Activated T-helper 1 cell treated with anti-CD3 and anti-CD28 coated beads, Interleukin-2, amount 50 U/mL, for 16 hours (primary cell): ENCODE measurements at places on chromosomes 2 and 18.

GRCh38 chr2:16683576-16683975 lies 17.9 kb upstream of the CYRIA start:
- DNase-seq: no peak

GRCh38 chr18:12694032-12694431 lies 8.5 kb downstream of the CEP76 start:
- DNase-seq: no peak

DNA sequence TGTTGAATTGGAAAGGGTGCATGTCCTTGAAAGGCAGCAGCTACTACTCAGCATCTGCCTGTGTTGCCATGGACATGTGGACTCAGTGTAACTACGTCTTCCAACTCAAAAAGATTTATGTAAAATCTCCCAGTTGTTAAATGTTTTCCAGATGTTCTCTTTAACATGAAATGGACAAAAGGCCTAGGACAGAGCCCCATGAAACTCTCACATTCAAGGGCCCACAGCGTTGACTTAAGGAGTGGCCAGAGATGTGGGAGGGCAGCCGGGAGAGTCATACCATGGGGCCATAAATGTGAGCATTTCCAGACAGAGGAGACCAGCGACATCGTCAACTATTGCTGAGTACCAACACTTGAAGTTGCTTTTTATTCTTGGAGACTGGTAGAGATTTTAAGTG lies 9.9 kb downstream of the SLC3A1 start:
- DNase-seq: no peak

GRCh38 chr2:118723394-118723793 lies 124.1 kb downstream of the EN1 start:
- DNase-seq: no peak

DNA sequence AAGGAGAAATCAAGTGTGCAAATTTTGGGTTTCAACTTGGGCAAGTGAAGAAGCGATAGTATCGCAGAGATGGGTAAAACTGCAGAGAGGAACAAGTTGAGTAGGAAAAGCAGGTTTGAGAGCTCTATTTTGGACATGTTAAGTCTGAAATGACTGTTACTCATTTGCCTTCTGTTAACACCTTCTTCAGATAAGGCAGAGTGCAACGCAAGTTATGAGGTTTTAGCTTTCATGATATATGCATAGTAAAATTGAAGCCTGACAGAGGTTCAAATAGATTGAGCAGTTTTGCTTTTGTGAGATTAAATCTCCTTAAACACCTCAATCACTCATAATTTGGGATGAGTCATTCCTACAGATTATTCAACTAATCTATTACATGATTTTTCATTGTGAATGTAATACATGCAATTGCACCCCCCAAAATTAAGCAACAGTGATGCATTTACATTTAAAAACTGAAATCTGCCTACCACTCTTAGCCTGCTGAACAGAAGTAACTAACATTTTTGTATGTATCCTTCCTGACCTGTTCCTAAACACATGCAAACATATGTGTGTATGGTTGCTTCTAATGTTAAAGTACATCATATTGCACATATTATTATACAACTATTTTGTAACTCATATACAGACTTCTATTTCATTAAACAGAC lies 575.4 kb downstream of the ARHGAP15 start:
- DNase-seq: no peak

- DNase-seq: no peak
These were observed 224.8 kb downstream of the SOCS6 start for GRCh38 chr18:70513502-70514171.

DNA sequence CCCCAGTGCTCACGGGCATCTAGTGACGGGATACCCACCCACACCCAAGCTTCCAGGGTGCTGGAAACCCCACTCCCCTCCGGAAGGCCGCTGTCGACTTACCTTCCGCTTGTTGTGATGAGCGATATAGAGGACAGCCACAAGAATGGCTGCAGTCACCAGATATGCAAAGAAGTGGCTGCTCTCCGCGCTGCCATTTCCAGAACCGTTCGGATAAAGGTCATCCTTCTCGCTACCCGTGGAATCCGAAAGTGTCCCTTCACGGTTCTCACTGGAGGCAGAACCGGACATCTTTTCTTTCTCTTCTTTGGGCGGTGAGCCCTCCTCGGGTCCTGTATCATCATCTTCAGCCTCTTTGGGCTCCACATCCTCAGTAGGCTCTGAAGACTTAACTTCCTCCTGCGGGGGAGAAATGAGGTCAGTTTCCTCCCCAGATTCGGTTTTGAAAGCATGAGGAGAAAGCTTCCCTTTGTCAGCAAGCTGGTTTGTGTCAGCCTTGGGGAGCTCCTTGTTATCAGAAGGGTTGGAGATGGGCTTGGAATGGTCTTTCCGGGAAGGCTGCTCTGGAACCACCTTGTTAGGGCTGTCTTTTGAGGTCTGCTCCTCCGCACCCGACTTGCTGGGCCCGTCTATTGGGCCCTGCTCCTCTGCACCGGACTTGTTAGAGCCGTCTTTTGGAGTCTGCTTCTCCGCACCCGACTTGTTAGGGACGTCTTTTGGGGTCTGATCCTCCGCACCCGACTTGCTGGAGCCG lies 1.2 kb downstream of the TGOLN2 start:
- DNase-seq: peak; percentile 19

- DNase-seq: no peak
These were observed 109.0 kb downstream of the ICA1L start for GRCh38 chr2:202762556-202762955.

GRCh38 chr18:13266218-13267100 lies 47.9 kb downstream of the LDLRAD4 start:
- DNase-seq: no peak

- no peak for DNase-seq
These were observed 122.5 kb downstream of the ASXL3 start for GRCh38 chr18:33700513-33700976.

GRCh38 chr2:227608561-227609338 lies 5.9 kb downstream of the SCYGR3 start:
- DNase-seq: no peak

- DNase-seq: no peak
These were observed 54.1 kb downstream of the XIRP2 start for GRCh38 chr2:166942377-166942776.

DNA sequence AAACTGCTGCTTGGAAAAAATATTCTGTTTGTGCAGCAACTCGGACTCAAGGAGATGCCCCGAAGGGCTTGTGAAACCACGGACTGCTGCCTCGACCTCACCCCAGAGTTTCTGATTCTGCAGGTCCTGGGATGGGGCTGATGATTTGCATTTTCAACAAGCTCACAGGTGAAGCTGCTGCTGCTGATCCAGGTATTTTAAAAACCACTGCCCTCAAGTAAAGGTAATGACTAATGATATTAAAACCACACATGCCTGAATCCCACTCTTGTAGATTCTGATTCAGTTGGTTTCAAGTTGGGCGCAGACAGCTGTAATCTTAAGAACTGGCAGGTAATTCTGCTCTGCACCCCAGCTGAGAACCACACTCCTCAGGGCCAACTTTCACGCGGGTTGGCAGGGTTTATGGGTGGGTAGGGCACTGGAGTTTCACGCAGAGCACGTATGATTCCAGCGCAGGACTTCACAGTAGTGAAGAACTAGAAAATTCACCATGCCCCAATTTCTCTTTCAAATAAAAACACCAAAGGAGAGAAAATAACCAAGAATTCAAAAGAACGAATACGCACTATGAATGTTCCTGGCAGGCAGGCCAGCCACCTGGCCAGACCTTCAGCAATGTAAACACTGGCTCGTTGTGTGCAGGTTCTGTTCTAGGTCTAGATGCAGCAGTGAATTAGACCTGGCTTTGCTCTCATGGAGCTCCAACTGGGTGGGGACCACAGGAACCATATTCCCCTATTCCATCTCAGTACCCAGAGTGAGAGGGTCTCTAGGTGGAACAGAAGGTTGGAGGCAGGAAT lies 74.6 kb upstream of the ZFP36L2 start:
- DNase-seq: no peak

GRCh38 chr18:48135436-48135966 lies 205.0 kb upstream of the SMAD2 start:
- no peak for DNase-seq

DNA sequence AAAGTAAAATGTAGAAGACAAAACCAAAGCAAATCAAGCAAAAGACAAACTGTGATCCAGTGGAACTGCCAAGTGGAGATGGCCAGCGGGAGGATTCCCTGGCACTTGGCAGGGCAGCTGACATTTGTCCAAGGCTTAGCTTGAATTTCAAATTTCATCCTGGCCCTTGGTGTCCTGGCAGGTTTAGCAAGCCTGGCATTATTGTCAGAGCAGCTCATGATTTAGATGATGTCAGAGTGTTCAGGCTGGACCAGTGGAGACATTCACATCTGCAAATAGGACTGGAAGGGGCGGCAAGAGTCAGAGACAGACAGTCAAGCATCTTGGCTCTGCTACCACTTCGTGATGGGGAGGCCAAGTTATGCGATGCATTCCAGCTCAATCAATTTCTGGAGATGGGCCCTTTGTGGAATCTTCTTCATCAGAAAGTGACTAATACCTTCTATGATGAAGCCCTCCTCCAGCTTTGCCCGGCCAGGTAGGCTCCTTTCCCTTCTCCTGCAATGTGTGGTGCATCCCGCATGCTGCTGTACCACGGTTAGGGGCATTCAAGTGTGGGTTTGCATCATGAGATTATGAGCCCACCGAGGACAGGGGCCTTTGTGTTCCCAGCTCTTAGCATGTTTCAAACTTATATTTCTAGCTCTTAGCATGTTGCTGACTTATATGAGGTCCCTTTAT lies 199.7 kb downstream of the ANKRD30B start:
- DNase-seq: no peak

DNA sequence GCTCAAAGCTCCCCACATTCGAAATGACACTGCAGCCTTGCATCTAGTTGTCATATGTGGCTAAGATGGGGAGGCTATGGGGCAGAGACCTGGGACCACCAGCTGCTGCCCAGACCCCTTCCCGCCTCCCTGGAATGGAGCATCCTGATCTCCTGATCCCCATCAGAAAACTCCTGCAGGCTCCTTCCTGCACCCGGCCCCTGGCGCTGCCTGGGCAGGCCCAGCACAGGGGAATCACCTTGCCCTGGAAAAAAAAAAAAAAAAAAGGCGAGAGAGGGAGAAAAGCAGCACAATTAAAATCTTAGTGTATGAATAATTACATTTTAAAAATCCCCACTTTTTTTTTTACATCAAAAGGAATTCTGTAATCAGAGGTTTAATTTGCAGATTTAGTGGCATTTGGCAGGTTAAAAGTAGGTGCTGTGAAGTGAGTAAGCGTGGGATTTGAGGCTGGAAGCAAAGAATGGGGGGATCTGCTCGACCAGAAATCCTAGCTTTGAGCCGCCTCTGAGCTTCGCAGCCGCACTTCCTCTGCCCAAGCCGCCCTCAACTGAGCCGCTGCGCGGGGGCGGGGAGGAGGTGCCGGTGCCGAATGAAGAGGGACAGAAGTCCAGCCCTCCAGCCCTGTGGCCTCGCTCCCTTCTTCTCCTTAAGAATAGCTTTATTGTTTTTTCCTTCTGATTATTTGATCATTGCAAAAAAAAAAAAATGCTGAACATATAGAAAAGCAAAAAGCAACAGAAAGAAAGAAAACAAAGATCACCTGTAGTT lies 30.0 kb downstream of the THNSL2 start:
- DNase-seq: no peak

GRCh38 chr18:48031641-48032040 lies 101.2 kb upstream of the SMAD2 start:
- no peak for DNase-seq

GRCh38 chr2:130259594-130259993 lies 61.4 kb upstream of the TUBA3E start:
- DNase-seq: no peak

GRCh38 chr2:29619689-29620088 lies 301.7 kb downstream of the ALK start:
- DNase-seq: no peak

GRCh38 chr2:135091681-135092080 lies 39.6 kb downstream of the RAB3GAP1 start:
- DNase-seq: no peak
